ENCODE measurements at places on chromosomes 4 and X. TPM values are rescaled to one million over a fixed set of nuclear protein-coding genes. Genes with fewer than 3 reads are reported as not detected.
A peak's percentile ranks its signal among the peaks of the same experiment; 100 is the strongest.

DNA sequence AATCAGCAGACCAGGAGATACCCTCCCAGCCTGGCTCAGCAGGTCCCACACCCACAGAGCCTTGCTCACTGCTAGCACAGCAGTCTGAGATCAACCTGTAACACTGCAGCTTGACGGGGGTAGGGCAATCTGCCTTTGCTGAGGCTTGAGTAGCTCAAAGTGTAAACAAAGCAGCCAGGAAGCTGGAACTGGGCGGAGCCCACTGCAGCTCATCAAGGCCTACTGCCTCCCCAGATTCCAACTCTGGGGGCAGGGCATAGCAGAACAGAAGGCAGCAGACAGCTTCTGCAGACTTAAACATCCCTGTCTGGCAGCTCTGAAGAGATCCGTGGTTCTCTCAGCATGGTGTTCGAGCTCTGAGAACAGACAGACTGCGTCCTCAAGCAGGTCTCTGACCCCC, 15.1 kb upstream of the GABRA2 start:
- peak; percentile 57 for DNase-seq

DNA sequence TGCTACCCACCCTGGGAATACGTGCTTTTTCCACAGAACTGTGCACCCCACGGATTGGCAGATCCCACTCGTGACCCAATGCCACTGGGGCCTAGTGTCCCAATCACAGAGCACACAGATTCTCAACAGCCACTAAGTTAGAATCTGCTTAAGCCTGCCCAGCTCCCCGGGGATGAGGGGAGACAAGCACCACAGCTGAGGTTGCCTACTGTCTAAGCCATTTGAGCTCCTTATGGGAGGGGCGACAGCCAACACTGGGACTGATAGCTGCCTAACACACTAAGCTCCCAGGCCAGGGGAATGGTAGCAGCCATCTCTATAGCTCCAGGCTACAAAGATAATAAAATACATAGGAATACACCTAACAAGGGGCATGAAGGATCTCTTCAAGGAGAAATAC, 93.5 kb upstream of the GUCY1A1 start:
- no peak for DNase-seq

DNA sequence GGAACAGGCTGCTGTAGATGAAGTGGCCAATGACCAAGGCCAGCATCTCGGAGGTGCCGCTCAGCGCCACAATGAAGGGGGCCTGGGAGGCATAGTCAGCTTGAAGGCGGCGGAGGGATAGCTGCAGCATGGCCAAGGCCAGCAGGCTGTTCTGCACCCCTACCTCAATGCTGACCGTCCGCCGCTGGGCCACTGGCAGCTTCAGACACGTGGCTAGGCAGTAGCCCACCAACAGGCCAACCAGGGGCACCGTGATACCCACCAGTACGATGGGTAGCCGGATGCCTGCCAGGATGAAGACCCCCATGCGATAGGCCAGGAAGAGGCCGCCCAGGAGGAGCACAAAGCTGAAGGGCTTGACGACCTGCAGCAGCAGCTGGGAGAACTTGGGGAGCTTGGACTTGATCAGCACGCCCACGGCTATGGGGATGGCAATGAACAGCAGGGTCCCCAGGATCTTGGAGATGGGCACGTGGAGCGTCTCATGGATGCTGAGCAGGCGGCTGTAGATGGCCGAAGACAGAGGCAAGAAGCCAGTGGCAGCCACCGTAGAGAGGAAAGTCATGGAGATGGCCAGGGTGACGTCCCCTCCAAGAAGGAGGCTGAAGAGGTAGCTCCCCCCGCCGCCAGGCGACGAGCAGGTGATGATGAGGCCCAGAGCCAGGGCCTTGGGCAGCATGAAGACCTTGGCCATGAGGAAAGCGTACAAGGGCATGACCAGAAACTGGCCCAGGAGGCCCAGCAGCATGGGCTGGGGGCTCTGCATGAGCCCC, 1.3 kb upstream of the UBL4A start:
- DNase-seq: peak; percentile 16

DNA sequence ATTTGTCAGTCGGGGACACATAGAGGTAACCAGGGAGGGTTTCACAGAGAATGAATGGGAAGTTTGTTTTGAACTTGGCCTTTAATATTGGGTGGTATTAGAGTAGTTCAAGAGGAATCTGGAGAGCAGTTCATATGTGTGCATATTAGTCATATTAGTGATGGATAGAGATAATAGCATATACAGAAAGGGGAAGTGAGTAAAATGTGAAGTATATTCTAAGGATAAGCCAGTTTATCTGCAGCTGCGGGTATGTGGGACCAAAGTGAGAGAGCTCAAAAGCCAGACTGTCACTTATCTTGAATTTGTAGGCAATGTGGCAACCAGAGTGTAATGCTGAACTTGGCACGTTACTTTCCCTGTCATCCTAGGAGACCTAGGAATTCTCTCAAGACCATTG, 169.9 kb downstream of the AFF2 start:
- DNase-seq: no peak

- DNase-seq: no peak
Measured at GRCh38 chr4:114225436-114225835, 246.0 kb upstream of the ARSJ start.

GRCh38 chrX:39159921-39160507, 358.8 kb downstream of the MID1IP1 start:
- DNase-seq: no peak

DNA sequence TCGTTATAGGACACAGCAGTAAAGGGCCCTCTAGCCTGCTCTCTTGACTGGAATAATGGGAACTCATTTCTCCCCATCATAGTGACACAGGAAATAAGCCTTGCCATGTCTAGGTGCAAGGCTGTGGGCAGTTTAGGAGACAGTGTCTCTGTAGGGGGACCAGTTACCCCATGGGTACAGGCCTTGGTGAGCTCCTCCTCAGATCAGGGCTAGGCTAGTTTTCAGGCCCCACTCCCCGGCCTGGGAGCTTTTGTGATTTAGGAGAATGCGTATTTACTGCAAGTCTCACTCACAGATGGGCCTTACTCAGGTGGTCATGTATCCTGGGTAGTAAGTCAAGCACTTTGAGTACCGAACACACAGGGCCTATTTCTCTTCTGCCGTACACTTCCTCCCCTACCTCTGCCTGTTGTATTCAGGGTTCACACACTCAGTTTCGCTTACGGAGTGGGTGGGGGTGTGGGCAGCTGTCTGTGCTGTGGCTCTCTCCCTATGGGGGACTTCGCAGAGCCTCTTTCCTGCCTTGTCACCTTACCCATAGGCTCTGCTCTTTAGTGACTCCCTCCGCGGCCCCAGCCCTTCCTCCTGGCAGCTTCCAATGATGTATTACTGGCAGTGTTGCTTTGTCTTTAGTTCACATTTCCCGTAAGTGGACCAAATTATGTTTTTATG, 34.2 kb downstream of the FAM193A start:
- no peak for DNase-seq

DNA sequence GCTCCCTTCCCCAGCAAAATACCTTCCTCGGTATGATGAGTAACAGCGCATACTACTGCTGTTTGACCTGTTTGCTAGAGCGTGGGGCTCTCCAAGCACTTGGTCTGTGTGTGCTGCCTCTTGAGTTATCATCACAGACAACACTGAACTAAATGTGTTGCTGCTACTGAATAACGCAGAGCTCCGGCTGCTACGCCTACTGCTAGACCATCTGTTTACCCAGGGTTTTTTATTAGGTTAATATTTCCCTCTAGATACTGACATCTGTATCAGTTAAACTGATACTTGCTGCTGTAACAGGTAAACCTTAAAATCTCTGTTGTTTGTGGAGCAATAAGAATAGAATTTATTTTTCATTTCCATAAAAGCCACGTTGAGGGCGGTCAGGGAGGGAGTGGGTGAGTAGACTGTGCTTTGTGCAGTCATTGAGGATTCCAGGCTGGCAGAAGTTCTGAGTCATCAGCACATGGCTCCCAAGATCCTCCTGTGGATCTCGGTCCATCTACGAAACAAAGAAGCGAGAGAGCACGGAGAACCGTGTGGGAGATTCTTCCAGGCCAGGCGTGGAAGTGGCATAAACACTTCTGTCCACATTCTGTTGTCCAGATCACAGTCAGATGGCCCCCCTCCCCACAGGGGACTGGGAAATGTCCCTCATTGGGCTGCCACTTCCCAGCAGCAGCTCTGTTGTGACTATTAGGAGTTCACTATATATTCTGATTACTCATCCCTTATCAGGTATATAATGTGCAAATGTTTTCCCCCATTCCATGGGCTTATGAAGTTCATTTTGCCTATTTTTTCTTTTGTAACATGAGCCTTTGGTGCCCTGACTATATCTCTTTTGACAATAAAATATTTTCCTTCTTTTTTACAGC, 14.1 kb downstream of the GRK4 start:
- DNase-seq: no peak

The ARMCX2 gene
- 11.5 TPM for total RNA-seq

The MAGEA2 gene
- not detected for total RNA-seq

The FGB gene
- total RNA-seq: 0.13 TPM

The ZNF141 gene
- 17.4 TPM for total RNA-seq

The ALB gene
- 3.2 TPM for total RNA-seq

The FAM9C gene
- not detected for total RNA-seq

The LRRC66 gene
- 6.1 TPM for total RNA-seq

The KLHL13 gene
- 2.7 TPM for total RNA-seq

Data from colonic mucosa (tissue), 4 donors.